GM23338 (cell line): ENCODE measurements at places on chromosomes 3 and 15. TPM values are rescaled to one million over a fixed set of nuclear protein-coding genes. Genes with fewer than 3 reads are reported as not detected.

DNA sequence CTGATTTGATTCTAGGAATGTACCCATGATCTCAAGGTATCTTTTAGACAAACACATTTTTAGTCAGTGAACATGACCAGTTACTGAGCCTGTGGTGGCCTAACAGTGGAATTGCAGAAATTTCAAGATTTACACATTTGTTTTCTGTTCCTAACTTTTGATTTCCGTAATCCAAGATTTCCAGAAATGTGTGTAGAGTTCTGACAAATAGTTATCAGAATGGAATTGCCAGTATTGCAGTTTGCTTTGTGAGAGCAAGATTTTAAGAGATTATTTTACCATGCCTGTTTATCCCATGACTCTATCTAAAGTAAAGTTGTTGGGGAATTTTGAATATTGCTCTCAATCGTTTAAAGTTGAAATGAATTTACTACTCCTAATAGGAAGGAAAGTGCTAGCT lies 11.7 kb upstream of the UTS2B start:
- no peak overlapping the region for H3K4me3 ChIP-seq
- no peak overlapping the region for H3K27ac ChIP-seq

- no peaks in the 10 kb centered on the region for H3K36me3 ChIP-seq
- no peak overlapping the region for H3K27ac ChIP-seq
- H3K4me3 ChIP-seq = no peak overlapping the region
- peaks cover 6% of the 10 kb centered on the region; the same call in 1 of the 2 replicates for H3K4me1 ChIP-seq
- H3K27me3 ChIP-seq = no peaks in the 10 kb centered on the region
- DNase-seq = no peak
These were observed 161.7 kb upstream of the ZNF385D start for GRCh38 chr3:21912711-21913110.

- H3K27me3 ChIP-seq = no peaks in the 10 kb centered on the region
- H3K4me1 ChIP-seq = no peaks in the 10 kb centered on the region
- no peaks in the 10 kb centered on the region for H3K36me3 ChIP-seq
- H3K4me3 ChIP-seq = no peak overlapping the region
These were observed 350.5 kb upstream of the THBS1 start for GRCh38 chr15:39230205-39230907.

- DNase-seq = no peak
- H3K36me3 ChIP-seq = no peaks in the 10 kb centered on the region
- H3K27ac ChIP-seq = no peak overlapping the region
- no peaks in the 10 kb centered on the region for H3K4me1 ChIP-seq
These were observed 18.1 kb upstream of the MUC4 start for GRCh38 chr3:195829897-195830254.

DNA sequence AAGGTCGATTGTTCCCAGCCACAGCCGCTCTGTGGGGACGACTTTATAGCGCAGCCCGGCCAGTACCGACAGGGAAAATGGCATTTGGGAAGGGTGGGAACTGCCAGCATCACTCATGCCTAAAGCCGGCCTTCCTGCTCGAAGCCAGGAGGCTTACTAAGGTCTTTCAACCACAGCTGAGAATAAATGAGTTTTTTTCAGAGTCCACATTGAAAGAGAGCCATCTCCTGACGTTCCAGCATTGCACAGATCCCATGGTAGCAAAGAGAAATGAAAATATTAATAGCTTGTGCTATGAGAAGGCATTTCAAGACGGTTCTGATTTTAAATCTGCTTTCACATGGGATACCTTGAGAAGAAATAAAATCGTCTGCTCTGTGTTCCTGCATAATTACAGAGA lies 230.2 kb upstream of the IGF1R start:
- no peaks in the 10 kb centered on the region for H3K36me3 ChIP-seq
- H3K27ac ChIP-seq = no peak overlapping the region

GRCh38 chr15:39944726-39945125 lies 10.8 kb downstream of the EIF2AK4 start:
- no peaks in the 10 kb centered on the region for H3K4me1 ChIP-seq
- no peak overlapping the region for H3K4me3 ChIP-seq
- H3K27me3 ChIP-seq = no peaks in the 10 kb centered on the region
- H3K27ac ChIP-seq = no peak overlapping the region

DNA sequence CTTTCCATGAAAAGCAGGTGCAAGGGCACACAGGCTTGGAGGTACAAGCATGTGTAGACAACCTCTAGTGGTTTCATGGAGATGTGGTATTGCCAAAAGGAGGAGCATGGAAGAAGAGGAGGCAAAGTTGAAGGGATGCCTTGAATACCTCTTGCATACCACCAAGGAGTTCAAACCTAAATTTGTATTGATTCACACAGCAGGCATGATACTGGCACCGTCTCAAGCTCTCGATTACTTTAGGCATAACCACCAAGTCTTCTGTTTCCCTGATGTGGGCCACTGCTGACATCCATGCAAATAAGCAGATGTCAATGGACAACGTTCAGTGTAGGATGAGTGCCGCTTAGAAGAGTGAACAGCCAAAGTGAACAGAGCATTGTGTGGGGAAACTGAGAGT lies 87.1 kb downstream of the SCN11A start:
- DNase-seq = no peak
- H3K27ac ChIP-seq = no peak overlapping the region
- H3K27me3 ChIP-seq = no peaks in the 10 kb centered on the region

- no peaks in the 10 kb centered on the region for H3K36me3 ChIP-seq
- H3K4me1 ChIP-seq = peaks cover 37% of the 10 kb centered on the region
- H3K4me3 ChIP-seq = peak overlapping the region; percentile 4; the same call in 1 of the 2 replicates
- H3K27me3 ChIP-seq = no peaks in the 10 kb centered on the region
These were observed 234.9 kb upstream of the LMCD1 start for GRCh38 chr3:8266730-8267131.

DNA sequence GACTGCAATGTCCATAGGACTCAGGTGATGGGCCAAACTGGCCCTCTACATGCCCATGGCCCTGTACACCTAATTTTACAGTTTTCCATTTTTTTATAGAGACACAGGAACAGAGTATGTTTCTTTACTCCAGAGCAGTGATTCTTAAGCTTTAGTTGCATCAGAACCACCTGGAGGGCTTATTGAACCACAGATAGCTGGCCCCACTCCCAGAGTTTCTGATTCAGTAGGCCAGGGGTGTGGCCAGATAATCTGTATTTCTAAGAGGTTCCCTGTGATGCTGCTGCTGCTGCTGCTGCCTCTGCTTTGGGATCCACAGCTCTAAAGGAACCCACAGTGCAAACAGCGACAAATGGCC lies 5.1 kb downstream of the RBP1 start:
- no peak overlapping the region for H3K27ac ChIP-seq
- DNase-seq = no peak
- H3K36me3 ChIP-seq = no peaks in the 10 kb centered on the region; the same call in 1 of the 2 replicates

DNA sequence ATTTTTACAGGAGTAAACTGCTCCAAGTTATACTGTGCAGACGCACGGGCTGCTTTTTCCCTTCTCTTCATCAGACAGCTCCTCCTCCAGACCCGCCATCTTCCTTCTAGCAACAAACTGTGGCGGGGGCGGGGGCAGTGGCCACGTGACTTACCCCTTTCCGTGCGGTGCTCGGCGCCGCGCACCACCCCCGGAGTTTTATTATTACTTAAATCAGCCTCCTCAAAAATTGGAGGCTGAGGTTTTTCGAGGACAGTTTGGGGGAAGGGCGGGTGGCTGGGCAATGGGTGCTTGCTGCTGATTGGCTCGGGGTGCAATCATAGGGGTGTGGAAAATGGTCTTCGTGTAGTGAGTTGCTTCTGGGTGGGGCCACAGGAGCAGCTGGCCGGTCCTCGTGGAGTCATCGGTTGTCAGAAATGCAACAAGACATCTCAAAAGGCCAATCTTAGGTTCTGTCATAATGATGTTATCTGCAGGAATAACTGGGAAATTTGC lies 77.1 kb upstream of the MFGE8 start:
- H3K36me3 ChIP-seq = no peaks in the 10 kb centered on the region
- H3K27ac ChIP-seq = no peak overlapping the region
- H3K4me1 ChIP-seq = peaks cover 63% of the 10 kb centered on the region
- H3K27me3 ChIP-seq = no peaks in the 10 kb centered on the region

DNA sequence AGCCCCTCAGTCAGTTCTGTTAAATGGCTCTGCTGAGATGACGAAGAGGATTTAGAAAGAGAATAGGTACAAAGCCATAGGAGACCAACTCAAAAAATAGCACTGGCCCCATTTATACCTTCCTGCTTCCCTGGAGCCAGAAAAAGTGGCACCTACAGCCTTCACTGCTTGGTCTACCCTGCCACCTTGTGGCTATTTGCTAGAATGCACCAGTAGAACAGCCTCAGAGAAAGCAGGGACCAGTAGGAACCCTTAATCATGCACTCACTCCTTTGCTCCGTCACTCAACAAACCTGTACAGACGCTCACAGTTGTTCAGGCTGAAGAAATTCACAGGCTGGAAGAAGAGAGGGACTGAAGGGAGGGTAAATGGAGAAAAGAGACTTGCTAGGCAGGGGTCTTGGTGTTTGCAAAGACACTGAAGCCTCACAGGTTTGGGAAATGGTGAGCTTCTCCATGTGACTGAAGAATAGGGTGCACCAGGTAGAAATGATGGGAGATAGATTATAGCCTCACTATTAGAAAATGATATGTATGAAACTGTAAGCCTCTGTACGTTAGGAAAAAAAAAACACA lies 12.1 kb upstream of the RTP2 start:
- no peaks in the 10 kb centered on the region for H3K36me3 ChIP-seq
- H3K4me3 ChIP-seq = no peak overlapping the region
- no peak overlapping the region for H3K27ac ChIP-seq
- H3K4me1 ChIP-seq = peaks cover 3% of the 10 kb centered on the region; the same call in 1 of the 2 replicates
- no peaks in the 10 kb centered on the region for H3K27me3 ChIP-seq
- peak; percentile 88 for DNase-seq

DNA sequence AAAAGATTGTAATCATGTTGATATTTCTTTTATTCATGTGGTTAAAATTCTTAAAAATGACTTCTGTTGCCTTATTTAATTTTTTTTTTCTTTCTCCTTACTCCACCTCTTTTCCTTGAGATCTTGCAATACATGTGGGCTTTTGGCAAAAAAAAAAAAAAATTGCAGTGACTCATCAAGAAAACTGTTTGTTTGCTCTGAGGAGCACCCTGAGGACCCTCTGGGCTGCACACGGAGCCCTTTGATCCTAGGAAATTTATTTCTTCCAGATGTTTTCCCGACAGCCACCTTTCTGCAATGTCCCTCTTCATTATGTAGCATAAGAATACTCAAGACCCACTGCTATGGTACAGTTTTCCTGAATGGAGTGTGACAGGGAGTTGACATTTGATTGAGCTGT lies 371.7 kb downstream of the ZBTB20 start:
- no peaks in the 10 kb centered on the region for H3K4me1 ChIP-seq
- H3K36me3 ChIP-seq = no peaks in the 10 kb centered on the region
- no peak for DNase-seq
- H3K27me3 ChIP-seq = no peaks in the 10 kb centered on the region

- H3K27ac ChIP-seq = no peak overlapping the region
- H3K4me1 ChIP-seq = no peaks in the 10 kb centered on the region
These were observed 43.5 kb downstream of the ACAD9 start for GRCh38 chr3:128922804-128923459.

GRCh38 chr3:72591522-72592421 lies 256.5 kb downstream of the SHQ1 start:
- peak; percentile 57 for DNase-seq
- no peaks in the 10 kb centered on the region for H3K27me3 ChIP-seq
- H3K4me1 ChIP-seq = peaks cover 27% of the 10 kb centered on the region
- no peak overlapping the region for H3K4me3 ChIP-seq

DNA sequence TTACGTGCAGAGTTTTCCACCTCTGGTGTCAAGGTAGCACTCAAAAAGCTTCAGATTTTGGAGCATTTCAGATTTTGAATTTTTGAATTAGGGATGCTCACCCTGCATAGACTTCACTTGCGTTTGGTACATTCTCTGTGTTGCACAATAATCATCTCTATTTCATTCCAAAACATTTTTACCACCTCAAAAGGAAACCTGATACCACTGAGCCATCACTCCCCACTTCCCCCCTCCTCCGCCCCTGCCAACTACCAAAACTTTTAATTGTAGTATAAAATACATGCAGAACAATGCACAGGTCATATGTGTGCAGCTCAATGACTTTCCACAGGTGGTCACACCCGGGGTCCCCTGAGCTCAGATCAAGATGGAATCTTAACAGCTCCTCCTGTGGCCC lies 208.8 kb downstream of the SV2B start:
- no peak for DNase-seq
- H3K4me1 ChIP-seq = no peaks in the 10 kb centered on the region

DNA sequence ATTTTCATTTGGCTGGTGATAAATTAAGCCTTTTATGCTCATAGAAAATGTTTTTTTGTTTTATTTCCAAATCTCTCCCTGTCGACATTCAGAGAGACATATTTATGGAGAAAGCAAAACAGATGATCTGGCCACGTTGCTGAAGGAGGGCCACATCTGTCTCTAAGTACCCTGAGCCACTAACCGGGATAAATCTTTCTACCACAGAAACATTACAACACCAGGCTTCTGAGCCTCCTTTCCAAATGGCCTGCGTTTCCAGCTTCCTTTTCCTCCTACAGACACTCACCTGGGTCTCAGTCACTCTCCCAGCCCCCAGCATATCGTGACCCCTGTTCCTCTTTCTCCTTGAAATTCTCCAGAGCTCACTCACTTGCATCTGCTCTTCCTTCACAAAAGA lies 161.0 kb downstream of the ARRDC4 start:
- no peaks in the 10 kb centered on the region for H3K27me3 ChIP-seq
- H3K36me3 ChIP-seq = no peaks in the 10 kb centered on the region
- no peak overlapping the region for H3K27ac ChIP-seq
- H3K4me1 ChIP-seq = no peaks in the 10 kb centered on the region

DNA sequence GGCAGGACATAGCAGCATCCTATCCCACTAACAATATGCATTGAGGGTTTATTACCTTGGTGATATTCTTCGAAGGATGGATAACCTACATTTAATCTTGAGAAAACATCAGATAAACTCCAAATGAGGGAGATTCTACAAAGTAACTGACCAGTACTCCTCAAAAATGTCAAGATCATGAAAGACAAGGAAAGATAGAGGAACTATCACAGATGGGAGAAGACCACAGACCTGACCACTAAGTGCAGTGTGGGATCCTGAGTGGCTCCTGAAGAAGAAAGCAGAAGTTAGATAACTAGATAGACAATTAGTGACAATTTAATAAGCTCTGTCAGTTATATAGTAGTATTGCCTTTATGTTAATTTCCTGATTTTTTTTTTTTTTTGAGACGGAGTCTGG lies 17.7 kb upstream of the CGNL1 start:
- H3K27me3 ChIP-seq = no peaks in the 10 kb centered on the region
- no peak for DNase-seq
- H3K4me1 ChIP-seq = peaks cover 41% of the 10 kb centered on the region
- H3K27ac ChIP-seq = no peak overlapping the region

GRCh38 chr15:75202251-75203016 lies 752 bp downstream of the C15orf39 start:
- peaks cover 42% of the 10 kb centered on the region for H3K4me1 ChIP-seq
- peak overlapping the region; percentile 93 for H3K4me3 ChIP-seq
- no peaks in the 10 kb centered on the region for H3K27me3 ChIP-seq

- H3K27ac ChIP-seq = peak overlapping the region; percentile 59; the same call in 1 of the 2 replicates
- H3K36me3 ChIP-seq = peaks cover 9% of the 10 kb centered on the region; the same call in 1 of the 2 replicates
- peaks cover 7% of the 10 kb centered on the region; the same call in 1 of the 2 replicates for H3K4me1 ChIP-seq
- DNase-seq = peak; percentile 28
- peaks cover 17% of the 10 kb centered on the region for H3K27me3 ChIP-seq
- peak overlapping the region; percentile 83 for H3K4me3 ChIP-seq
These were observed 835 bp upstream of the TTLL3 start for GRCh38 chr3:9809239-9809614.

- H3K27me3 ChIP-seq = no peaks in the 10 kb centered on the region
- no peak overlapping the region for H3K27ac ChIP-seq
- peak overlapping the region; percentile 92 for H3K4me3 ChIP-seq
- peaks cover 48% of the 10 kb centered on the region for H3K4me1 ChIP-seq
- DNase-seq = no peak
These were observed 2.7 kb downstream of the IGF1R start for GRCh38 chr15:98651036-98651481.

UBL7 gene
- total RNA-seq = 90.0 and 99.2 TPM in 2 replicates

CCDC54 gene
- total RNA-seq = not detected in 2 replicates

CP gene
- total RNA-seq = 2.8 and 3.3 TPM in 2 replicates

UROC1 gene
- total RNA-seq = not detected in 2 replicates

PARL gene
- total RNA-seq = 65.7 and 67.5 TPM in 2 replicates

SIDT1 gene
- total RNA-seq = 0.10 TPM in 1 of 2 replicates, not detected in the other

DNAH12 gene
- total RNA-seq = 0.27 TPM in 1 of 2 replicates, not detected in the other

CFAP91 gene
- total RNA-seq = 3.7 and 4.9 TPM in 2 replicates

XIRP1 gene
- total RNA-seq = not detected in 2 replicates

GPR62 gene
- 0.38 TPM in 1 of 2 replicates, not detected in the other for total RNA-seq
